Body of pancreas (tissue), 4 donors: ENCODE measurements at places on chromosomes 7 and 10.

- no peaks in the 10 kb centered on the region for H3K4me1 ChIP-seq
- no peak for DNase-seq
- H3K4me3 ChIP-seq = no peak overlapping the region
- H3K27me3 ChIP-seq = no peaks in the 10 kb centered on the region
- no peak overlapping the region for H3K27ac ChIP-seq
- no peaks in the 10 kb centered on the region for H3K36me3 ChIP-seq
These were observed 39.0 kb upstream of the TMEM229A start for GRCh38 chr7:124071843-124072242.

- H3K4me3 ChIP-seq = peak overlapping the region; percentile 63
- no peak for DNase-seq
- H3K27ac ChIP-seq = peak overlapping the region; percentile 86
- no peaks in the 10 kb centered on the region for H3K36me3 ChIP-seq
- no peaks in the 10 kb centered on the region for H3K27me3 ChIP-seq
These were observed 1.9 kb downstream of the ZCCHC24 start for GRCh38 chr10:79443338-79444198.

DNA sequence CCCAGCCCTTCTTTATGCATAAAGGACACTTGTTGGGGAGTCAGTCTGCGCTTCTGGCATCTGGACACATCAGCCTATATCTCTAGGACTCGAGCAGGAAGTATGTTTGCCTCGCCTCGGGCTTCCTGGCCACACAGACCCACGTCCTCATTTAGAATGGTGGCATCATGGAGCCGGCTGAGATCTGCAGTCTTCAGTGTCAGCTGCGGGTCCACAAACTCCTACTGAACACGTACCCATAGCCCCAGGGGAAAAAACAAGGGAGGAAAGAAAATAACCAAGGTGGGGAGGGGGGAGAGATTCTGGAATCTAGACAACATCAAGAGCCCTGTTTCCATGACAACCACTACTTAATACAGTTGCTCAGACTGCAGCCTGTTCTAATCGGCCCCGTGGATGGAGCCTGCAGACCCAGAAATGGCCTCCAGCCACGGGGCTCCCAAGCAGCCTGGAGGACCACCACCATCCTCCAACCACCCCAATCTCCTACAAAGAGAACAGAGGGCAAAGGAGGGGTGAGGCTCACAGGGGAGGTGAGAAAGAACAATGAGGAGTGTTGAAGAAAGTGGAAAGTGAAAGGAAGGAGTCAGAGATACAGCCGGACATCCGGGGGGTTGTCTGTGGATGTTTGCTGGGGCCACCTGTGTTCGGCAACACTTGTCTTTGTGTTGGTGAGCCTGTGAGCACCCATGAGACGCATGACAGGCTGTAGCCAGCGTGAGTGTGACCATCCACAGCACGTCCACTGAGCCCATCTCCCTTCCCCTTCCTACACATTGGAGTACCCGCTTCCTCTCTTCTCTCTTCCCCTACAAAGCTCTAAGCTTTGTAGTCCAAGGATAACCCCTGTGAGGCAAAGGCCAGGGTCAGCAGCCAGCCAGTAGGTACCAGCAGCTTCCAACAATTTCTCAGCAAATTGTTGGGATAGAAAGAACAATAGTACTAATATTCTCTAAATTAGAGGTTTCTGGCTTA, 141.0 kb downstream of the PLXNA4 start:
- H3K27ac ChIP-seq = no peak overlapping the region
- no peak overlapping the region for H3K4me3 ChIP-seq
- DNase-seq = no peak
- no peaks in the 10 kb centered on the region for H3K4me1 ChIP-seq
- H3K36me3 ChIP-seq = no peaks in the 10 kb centered on the region
- H3K27me3 ChIP-seq = no peaks in the 10 kb centered on the region

GRCh38 chr7:81053623-81054022, 134.8 kb upstream of the SEMA3C start:
- no peak for DNase-seq
- no peaks in the 10 kb centered on the region for H3K36me3 ChIP-seq
- H3K4me1 ChIP-seq = no peaks in the 10 kb centered on the region
- H3K4me3 ChIP-seq = no peak overlapping the region
- no peaks in the 10 kb centered on the region for H3K27me3 ChIP-seq

- no peak overlapping the region for H3K27ac ChIP-seq
- no peaks in the 10 kb centered on the region for H3K36me3 ChIP-seq
These were observed 50.1 kb downstream of the PDGFA start for GRCh38 chr7:469563-469961.

DNA sequence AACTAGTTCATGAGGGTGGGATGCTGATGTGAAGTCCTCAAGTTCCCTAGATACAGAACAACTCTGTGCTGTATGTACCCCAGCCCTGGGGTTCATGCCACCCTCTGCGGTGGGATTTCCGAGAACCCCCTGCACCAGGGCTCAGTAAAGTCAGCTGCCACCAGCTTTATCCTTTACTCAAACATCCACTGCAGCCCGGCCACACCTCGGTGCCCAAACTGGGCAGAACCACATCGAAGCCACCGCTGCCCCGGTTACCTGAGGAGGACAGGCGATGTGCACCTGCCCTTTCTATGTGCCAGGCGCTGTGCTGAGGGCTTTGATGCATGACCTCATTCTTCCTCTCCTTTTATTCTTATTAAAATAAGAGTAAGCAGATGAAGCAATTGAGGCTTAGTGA, 9.9 kb upstream of the CALML5 start:
- H3K4me1 ChIP-seq = peaks cover 23% of the 10 kb centered on the region
- H3K36me3 ChIP-seq = no peaks in the 10 kb centered on the region
- H3K27me3 ChIP-seq = no peaks in the 10 kb centered on the region
- no peak overlapping the region for H3K27ac ChIP-seq
- H3K4me3 ChIP-seq = no peak overlapping the region

DNA sequence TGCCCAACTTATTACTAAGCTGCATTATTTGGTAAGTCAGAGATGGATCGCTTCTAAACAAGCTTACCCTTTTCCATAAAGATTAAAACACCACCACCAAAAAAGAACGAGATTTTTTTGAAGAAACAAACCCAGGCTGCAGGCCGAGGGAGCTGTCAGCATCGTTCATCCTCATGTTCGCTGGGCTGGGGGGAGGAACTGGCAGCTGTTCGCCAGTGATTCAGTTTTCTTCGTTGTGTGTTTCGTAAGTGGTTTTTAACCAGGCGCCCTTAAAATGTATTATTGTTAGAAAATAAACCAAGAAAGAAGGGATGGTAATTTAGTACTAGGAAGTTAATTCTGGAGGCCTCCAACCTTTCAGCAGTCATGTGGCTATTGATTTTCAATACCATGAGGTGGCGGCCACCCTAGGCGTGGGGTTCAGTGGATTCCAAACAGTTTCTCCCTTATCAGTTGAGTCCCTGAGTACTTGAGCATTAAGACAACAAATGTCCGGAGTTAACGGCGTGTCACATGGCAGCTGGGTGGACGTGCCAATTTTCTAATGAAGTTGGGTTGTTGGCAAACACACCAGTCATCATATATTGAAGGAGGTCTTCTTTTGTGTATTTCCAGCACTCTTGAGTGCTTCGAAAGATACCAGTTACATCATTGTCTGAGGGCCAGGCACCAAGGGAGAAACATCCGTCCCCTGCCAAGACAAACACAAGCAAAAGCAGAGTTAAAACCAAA, 173.2 kb downstream of the EBF3 start:
- DNase-seq = no peak
- H3K27me3 ChIP-seq = no peaks in the 10 kb centered on the region
- no peak overlapping the region for H3K4me3 ChIP-seq
- no peak overlapping the region for H3K27ac ChIP-seq
- H3K36me3 ChIP-seq = no peaks in the 10 kb centered on the region

DNA sequence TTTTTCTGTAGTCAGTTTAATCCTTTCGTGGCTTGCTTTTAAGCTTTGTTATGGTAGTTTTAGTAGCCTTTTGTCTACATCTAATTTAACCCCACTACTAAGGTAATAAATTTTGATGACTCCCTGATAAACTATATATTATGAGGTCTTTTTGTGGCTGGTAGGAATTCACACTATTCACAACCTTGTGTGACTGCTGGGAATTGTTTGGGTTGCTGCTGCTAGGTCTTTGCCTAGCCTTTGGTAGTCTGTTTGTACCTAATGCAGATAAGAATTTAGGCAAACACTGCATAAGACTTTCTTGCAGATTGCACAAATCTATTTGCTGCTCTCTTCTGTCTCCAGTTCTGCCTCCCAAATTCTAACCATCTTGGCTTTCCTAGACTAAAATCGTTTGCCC, 58.3 kb downstream of the SHOC2 start:
- DNase-seq = no peak
- H3K27ac ChIP-seq = no peak overlapping the region
- H3K4me3 ChIP-seq = no peak overlapping the region
- H3K4me1 ChIP-seq = peaks cover 27% of the 10 kb centered on the region
- H3K36me3 ChIP-seq = no peaks in the 10 kb centered on the region

- H3K4me1 ChIP-seq = no peaks in the 10 kb centered on the region
- H3K27me3 ChIP-seq = no peaks in the 10 kb centered on the region
These were observed 242.3 kb downstream of the GLI3 start for GRCh38 chr7:41994746-41995110.

DNA sequence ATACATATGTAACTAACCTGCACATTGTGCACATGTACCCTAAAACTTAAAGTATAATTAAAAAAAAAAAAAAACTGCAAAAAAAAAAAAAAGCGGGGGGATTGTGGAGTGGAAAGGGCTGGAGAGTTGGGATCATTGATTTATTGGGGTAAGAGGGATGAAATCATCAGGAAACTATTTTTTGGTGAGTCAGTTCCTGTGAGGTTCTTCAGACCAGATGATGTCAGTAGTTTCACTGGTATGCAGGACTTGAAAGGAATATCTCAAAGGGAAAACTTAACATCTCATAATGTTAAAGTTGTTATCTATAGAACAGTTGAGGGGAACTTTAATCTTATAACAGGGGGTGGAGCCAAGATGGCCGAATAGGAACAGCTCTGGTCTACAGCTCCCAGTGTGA, 32.6 kb upstream of the TECTB start:
- no peak overlapping the region for H3K4me3 ChIP-seq
- DNase-seq = no peak
- no peak overlapping the region for H3K27ac ChIP-seq
- no peaks in the 10 kb centered on the region for H3K27me3 ChIP-seq

DNA sequence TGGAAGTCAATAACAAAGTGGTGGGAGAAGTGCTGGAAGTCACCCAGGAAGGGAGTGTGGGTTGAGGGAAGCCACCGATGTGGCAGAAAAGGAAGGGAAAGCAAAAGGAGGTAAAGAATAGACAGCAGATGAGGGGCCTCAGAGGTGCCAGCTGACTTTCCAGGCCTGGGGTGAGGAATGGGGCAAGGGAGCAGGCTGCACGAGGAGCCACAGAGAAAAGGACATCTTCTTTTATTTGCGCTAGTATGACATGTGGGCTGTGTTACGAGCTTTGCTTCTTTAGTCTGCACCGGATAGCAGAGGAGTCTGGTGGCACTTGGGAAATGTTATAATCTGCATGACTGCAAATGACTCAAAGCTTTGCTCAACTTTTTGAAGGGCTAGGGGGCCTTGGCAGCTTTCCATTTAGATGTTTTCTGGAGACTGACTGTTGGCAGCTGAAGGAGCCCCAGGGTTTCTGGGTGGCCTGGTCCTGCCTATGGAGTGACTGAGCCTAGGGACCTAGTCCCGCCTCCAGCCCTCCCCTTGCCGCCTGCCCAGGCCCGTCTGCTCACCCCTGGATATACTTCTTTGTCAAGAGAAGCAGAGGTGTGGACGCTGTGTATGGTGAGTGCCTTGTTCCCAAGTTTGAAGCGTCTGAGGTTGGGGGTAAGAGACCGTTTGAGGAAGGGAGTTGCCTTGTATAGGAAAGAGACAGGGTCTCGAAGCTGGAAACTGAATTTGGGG, 5.1 kb downstream of the PRXL2A start:
- no peak overlapping the region for H3K27ac ChIP-seq
- peaks cover 52% of the 10 kb centered on the region for H3K4me1 ChIP-seq
- H3K36me3 ChIP-seq = no peaks in the 10 kb centered on the region

DNA sequence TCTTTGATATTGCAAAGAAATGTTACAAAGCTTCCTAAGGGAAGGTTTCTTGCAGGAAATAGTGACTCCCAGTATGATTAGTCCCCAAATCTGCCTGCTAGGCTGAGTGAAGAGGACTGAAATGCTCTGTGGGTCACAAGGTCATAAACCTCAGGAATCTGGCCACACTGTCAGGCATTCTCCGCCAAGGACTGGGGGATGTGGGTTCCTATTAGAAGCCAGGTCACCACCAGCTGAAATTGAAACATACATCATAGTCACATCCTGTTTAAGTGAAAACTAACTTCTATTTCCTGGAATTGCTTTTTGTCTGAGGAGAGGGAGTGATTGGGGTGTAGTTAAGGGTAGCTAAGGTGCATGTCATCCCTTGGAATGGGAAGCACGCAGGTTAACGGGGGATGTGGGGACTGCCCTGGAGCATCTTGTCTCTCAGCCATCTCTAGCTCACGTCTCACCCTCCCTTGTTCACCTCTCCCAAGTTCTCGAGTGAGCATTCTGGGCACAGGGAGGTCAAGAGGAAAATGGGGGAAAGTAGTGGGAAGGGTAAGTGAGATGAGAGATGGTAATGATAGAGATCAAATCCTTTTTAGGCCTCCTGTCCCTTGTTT, 12.0 kb upstream of the GSAP start:
- H3K36me3 ChIP-seq = no peaks in the 10 kb centered on the region
- H3K27ac ChIP-seq = no peak overlapping the region
- no peak for DNase-seq
- no peaks in the 10 kb centered on the region for H3K27me3 ChIP-seq

DNA sequence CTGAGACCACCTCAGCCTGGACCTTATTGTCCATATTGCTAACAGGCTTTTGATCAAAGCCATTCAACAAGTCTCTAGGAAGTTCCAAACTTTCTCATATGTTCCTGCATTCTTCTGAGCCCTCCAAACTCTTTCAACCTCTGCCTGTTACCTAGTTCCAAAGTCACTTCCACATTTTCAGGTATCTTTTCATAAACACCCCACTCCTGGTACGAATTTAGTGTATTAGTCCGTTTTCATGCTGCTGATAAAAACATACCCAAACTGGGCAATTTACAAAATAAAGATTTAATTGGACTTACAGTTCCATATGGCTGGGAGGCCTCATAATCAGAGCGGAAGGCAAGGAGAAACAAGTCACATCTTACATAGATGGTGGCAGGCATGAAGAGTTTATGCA, 836.8 kb downstream of the SORCS1 start:
- DNase-seq = no peak
- H3K36me3 ChIP-seq = no peaks in the 10 kb centered on the region
- no peaks in the 10 kb centered on the region for H3K27me3 ChIP-seq
- no peak overlapping the region for H3K4me3 ChIP-seq

DNA sequence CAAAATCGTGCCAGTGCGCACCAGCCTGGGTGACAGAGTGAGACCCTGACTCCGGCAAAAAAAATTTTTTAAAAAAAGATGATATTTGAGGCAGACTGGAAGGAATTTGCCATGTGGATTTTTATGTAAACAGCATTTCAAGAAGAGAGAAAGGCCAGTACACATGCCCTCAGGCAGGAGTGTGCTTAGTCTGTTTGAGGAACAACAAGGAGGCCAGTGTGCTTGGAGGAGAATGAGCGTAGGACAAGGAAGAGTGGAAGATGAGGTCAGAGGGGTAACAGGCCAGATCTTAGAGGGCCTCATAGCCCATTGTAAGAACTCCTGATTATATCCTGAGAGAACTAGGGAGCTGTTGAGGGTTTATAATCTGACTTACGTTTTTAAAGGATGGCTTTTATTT, 17.2 kb upstream of the STRIP2 start:
- H3K4me1 ChIP-seq = no peaks in the 10 kb centered on the region
- DNase-seq = no peak
- H3K4me3 ChIP-seq = no peak overlapping the region
- H3K36me3 ChIP-seq = no peaks in the 10 kb centered on the region
- no peaks in the 10 kb centered on the region for H3K27me3 ChIP-seq
